ENCODE measurements at places on chromosomes 5 and 9. TPM values are rescaled to one million over a fixed set of nuclear protein-coding genes. Genes with fewer than 3 reads are reported as not detected.

DNA sequence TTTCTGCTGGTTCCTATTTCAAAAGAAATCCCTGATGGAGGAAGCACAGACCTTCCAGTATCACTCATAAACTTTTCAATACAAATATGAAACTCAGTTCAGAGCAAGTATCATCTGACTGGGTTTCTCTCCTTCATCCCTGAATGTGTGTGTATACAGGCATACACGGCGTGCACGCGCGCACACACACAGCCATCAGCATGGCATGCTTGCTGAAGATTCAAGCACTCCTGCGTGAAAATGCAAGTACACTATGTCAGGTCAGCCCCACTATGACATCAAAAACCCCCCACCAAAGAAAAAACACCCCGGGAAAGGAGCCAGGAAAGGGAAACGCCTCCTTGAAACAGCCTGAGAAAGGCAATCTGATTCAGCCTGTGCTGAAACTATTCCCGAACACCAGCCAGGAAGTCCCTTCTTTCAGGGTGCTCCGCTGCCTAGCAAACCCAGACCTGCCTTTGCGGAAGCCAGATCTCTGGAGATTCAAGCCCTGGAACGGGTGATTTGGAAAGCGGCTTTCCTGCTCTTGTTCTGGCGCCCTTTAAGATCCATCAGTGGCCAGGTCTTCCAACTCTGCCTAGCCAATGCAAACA, 831 bp downstream of the KLHL3 start:
- no peaks in the 10 kb centered on the region for H3K27me3 ChIP-seq
- H3K36me3 ChIP-seq, result no peaks in the 10 kb centered on the region
- H3K27ac ChIP-seq, result peak overlapping the region; percentile 77
- H3K4me3 ChIP-seq, result peak overlapping the region; percentile 57
- H3K4me1 ChIP-seq, result peaks cover 17% of the 10 kb centered on the region
- no peak for DNase-seq

Gene TAF11L6
- total RNA-seq, result not detected

Gene DPYSL3
- total RNA-seq, result 200 TPM

Gene CLIC3
- total RNA-seq, result 6.4 TPM

GRCh38 chr5:132759114-132760048, 12.2 kb downstream of the CCNI2 start:
- no peak overlapping the region for H3K4me3 ChIP-seq
- H3K4me1 ChIP-seq, result no peaks in the 10 kb centered on the region
- H3K27me3 ChIP-seq, result no peaks in the 10 kb centered on the region
- no peak for DNase-seq
- peaks cover 71% of the 10 kb centered on the region for H3K36me3 ChIP-seq

DNA sequence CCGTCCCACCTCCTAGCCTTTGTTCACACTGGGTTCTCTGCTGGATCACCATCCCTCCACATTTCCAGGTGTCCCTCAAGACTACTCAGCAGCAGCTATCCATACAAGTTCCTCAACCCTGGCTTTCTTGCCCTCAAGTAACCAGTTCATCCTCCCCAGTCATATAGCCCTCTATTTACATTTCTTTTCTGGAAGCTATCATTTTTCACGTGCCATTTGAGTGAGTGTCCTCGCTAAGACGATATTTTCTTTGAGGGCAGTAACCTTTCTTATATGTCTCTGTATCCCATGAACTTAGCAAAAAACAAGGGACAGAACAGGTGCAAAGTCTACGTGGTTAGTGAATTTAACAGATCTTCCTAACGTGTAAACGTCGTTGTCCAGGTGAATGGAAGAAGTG, 29.6 kb upstream of the KCNMB1 start:
- no peaks in the 10 kb centered on the region for H3K36me3 ChIP-seq
- H3K27ac ChIP-seq, result no peak overlapping the region
- no peak overlapping the region for H3K4me3 ChIP-seq
- H3K4me1 ChIP-seq, result peaks cover 14% of the 10 kb centered on the region

Gene STPG3
- not detected for total RNA-seq

Gene NIM1K
- total RNA-seq, result 7.9 TPM

GRCh38 chr5:122129306-122129705, at the start of gene ZNF474:
ZNF474 (plus strand) TSS chr5:122129546; CDS start chr5:122151991, 22,445 bp downstream.
- H3K27me3 ChIP-seq, result no peaks in the 10 kb centered on the region
- H3K4me1 ChIP-seq, result peaks cover 3% of the 10 kb centered on the region
- DNase-seq, result peak; percentile 90
- no peaks in the 10 kb centered on the region for H3K36me3 ChIP-seq
- no peak within 1 kb of the TSS for H3K4me3 ChIP-seq
- H3K27ac ChIP-seq, result peak within 1 kb of the TSS; percentile 49

DNA sequence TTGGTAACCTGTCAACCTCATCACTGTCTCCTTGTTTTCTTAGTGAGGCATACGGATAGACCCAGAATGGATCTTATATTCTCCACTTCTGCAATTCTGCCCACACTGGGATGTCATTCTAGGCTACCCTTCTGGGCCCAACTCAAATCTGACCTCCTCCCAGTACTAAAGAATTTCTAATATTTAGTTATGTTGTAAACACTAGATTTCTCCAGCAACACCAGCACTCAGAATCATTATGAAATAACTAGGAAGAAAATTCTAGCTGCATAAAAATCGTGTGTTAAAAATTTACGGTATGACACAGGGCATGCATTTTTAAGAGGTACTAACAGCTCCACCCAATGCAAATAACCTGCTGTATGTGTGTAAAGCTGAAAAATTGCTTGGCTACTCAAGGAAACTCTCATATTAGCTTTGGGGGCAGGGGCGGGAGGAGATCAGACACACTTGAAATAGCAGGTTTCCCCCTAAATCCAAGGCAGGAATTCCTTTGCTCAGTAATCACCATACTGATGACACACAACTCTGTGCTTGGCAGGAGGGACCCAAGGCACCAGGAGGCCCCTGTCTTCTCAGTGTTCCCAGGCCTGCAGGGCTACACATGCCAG, 27.3 kb downstream of the MACROH2A1 start:
- H3K27me3 ChIP-seq, result no peaks in the 10 kb centered on the region
- no peak overlapping the region for H3K27ac ChIP-seq
- DNase-seq, result no peak
- H3K36me3 ChIP-seq, result peaks cover 39% of the 10 kb centered on the region
- peaks cover 7% of the 10 kb centered on the region for H3K4me1 ChIP-seq

Gene SHB
- 6.2 TPM for total RNA-seq
